ENCODE measurements at places on chromosomes 13 and 19.
A peak's percentile ranks its signal among the peaks of the same experiment; 100 is the strongest.

DNA sequence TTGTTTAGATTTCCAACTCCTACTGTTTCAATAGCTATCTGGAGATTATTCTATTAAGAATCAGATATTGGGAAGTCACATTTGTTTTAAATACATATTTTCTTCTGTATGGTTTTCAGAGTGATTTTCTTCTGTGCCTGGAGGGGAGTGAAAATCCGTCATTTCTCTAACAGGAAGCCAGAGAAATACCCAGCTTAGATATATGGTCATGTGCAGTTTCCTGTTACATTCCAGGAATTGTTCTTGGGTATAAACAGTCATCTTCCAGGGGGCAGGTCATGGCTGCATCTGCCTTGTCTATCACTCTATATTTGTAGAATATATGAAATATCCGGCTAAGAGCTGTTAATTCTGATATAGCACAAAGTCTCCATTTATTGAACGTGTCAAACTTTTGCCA is 77.5 kb upstream of the MIR17HG start:
- DNase-seq = no peak

DNA sequence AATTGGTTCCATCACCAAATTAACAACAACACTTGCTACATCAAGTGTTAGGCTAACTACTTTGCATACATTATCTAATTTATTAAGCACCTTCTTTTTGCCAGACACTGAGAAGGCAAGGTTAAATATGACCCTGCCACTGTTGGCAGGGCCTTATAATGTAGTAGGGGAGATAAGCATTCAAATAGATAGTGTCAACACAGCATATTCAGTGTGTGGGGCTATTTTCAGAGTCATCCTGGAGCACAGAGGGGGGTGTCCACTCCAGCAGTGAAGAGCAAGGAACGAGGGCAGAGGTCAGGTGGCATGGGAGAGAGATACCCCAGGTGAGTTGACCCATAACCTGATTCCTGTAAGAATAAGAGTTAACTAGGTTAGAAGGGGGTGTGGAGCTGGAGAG is 121.6 kb downstream of the COG6 start:
- DNase-seq = no peak

DNA sequence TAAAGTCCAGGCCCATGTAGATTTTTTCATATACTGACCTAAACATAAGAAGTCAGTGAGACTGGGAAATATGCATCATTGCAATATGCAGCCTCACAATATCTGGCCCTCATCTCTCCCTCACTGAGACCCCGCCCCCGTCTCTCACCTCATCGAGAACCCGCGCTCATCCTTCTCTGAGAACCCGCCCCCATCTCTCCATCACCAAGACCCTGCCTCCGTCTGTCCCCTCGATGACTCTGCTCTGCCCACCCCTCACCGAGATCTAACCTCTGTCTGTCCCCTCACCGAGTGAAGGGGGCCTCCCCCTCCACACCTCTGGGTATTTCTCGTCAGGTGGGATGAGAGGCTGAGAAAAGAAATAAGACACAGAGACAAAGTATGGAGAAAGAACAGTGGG is 20.5 kb upstream of the ZNF846 start:
- DNase-seq = no peak

DNA sequence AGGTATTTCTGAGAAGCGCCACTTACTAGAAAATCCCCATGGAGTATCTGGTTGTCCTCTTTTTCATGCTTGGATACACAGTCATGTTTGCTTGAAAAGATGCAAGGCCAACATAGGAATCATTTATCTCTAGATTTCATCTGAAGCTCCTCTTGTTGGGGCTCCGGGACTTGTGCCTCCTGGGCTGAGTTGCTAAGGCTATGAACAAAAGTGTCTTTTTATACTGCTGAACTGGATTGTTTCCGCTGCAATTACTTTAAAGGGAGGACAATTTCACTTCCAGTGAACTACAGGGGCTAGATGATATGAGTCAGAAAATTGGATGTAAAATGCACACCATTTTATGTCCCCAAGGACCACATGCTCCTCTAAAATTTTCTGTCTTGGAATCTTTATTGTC is 114.1 kb downstream of the TNFSF13B start:
- DNase-seq = no peak

- no peak for DNase-seq
Measured at GRCh38 chr13:66359910-66360552, 870.1 kb downstream of the PCDH9 start.

- no peak for DNase-seq
Measured at GRCh38 chr19:35318679-35319448, 10.1 kb upstream of the CD22 start.

DNA sequence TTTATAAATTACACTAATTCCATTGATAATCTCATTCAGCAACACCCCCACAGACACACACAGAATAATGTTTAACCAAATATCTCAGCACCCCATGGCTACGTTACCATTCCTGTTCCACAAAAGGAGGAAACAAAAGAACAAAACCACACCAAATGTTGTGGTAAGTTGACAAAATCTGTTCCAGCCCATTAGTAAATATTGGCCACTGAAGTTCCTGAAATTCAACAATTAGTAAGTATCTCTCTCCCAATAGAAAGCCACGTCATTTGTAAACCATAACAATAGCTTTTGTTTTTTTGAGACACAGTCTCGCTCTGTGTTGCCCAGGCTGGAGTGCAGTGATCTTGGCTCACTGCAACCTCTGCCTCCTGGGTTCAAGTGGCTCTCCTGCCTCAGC is 2.3 kb upstream of the FCAR start:
- DNase-seq = no peak

DNA sequence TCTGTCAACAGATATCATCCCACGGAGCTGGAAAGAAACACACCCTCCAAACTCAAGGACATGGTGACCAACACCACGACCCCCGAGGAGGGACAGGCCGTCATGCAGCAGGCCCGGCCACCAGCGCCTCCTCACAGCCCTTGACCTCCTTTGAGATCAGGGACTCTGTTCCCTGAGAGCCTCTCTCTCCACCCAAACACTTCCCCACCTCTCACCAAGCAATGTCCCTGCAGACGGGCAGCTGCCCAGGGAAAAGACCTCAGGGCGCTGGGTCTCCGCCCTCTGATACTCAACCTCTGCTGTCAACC is 10.0 kb downstream of the SCGB2B2 start:
- no peak for DNase-seq

- no peak for DNase-seq
Measured at GRCh38 chr19:39823686-39824085, 10.3 kb downstream of the DYRK1B start.

DNA sequence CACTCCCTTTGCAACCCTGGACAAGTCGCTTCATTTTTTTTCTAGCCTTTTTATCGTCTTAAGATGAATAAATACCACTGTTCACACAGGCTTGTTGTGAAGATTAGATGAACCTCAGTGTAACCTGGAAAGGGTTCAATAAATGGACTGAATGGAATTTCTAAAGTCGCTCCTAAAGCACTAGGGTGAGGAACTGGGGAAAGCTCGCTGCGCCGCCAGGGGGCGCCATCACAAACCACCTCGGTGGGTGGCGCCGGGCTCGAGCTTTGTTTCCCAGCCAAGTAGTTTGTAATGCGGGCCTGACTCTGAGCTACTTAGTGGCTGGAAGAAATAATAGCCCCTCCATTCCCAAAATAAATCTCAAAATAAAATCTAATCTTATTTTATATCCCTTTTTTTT is 2.2 kb upstream of the CEACAM6 start:
- peak; percentile 31 for DNase-seq

- DNase-seq = peak; percentile 91
Measured at GRCh38 chr19:17496337-17496997, 15.0 kb upstream of the PGLS start.

GRCh38 chr13:97352815-97353214 is 81.2 kb upstream of the RAP2A start:
- no peak for DNase-seq

DNA sequence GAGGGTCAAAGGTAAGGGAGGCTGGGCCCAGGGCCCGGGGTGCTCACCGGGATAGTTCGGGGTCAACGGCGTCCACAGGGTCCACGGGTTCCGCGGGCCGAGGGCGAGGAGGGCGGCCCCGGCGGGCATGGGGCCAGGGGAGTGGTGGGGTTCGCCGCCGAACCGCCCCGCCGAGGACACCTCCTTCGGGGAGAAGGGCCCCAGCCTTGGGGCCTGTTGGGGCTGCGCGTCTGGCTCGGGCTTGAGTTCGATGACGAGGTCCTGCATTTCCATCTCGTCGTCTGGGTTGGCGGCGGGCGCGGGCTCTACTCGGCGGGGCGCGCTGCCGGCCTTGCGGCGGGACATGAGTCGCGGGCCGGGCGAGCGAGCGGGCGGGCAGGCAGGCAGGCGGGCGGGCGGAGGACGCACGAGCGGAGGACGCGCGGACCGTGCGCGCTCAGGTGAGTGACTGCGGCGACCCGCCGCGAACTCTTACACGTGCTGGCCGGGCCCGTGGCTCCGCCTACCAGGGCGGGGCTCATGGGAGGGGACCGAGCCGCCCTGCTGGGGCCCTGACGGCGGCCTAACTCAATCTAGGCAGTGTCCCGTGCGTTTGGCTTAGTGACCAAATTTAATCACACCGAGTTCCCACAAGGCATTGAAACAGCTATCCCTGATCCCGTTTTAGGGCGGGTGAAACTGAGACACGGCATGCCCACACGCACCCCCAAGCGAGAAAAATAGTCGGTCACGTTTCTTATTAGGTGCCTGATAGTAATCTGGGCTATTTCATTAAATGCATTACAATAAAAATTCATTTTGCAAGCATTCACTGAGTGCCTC is at the start of gene ZNF296:
Gene ZNF296, minus strand, starts transcription at position 450 of the 822 bp plus-strand sequence. Its CDS starts 105 bp downstream, at position 345.
- peak; percentile 96 for DNase-seq

DNA sequence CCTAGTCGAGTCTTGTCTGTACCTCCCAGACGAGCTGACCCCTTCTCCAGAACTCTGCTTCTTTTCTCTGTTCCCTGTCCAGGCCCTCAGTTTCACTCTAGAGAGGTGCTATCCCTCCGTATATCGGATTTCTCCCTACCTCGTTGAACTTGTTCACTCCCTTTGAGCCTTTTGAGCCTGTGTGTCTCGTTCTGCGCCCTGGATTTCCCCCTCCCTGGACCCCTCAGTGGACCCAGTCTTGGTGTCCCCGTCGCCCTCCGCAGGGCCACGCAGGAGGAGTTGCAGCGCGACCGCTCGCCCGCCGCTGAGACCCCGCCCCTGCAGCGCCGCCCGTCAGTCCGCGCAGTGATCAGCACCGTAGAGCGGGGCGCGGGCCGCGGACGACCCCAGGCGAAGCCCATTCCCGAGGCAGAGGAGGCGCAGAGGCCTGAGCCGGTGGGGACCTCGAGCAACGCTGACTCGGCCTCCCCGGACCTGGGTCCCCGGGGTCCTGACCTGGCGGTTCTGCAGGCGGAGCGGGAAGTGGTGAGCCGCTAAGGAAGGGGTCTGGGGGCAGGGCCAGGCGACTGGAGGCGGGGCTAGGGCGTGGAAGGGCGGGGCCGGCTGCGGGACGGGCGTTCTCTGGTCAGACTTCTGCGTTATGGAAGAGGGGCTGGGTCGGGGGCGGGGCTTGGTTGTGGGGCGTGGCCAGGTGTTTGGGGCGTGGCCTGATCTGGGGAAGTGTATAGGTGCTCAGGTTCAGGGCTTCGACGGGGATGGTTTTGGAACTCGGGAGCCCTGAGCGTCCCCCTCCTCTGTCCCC is 5.5 kb downstream of the EPS8L1 start:
- DNase-seq = peak; percentile 95

DNA sequence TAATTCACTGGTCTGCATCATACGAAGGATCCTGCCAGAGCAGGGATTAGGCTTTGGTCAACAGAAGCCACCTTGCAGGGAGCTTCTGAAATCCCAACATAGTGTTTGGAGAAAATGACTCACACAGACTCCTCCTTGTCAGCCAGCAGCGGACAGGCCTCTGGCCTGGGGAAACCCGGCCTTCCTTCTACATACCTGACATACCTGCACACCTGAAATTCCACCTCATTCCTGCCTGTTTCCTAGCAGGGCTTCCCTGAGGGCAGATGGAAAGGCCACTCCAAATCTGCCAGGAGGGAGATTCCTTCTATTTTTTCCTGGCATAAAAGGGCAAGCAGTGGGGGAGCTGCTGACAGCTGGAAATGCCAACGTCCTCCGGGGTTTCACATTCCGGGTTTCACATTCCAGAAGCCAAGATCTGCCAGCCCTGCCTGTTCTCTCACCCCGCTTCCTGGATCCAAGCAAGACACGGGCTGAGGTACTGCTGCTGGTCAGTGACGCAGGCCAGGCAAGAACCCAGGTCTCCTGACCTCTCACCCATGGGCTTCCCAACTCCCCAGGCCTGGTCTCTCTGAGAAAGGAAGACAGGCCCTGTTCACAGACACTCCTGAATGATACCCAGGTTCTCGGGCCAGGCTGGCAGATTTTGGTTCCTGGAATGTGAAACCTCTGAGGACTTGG is 18.2 kb upstream of the IGFL1 start:
- DNase-seq = no peak

DNA sequence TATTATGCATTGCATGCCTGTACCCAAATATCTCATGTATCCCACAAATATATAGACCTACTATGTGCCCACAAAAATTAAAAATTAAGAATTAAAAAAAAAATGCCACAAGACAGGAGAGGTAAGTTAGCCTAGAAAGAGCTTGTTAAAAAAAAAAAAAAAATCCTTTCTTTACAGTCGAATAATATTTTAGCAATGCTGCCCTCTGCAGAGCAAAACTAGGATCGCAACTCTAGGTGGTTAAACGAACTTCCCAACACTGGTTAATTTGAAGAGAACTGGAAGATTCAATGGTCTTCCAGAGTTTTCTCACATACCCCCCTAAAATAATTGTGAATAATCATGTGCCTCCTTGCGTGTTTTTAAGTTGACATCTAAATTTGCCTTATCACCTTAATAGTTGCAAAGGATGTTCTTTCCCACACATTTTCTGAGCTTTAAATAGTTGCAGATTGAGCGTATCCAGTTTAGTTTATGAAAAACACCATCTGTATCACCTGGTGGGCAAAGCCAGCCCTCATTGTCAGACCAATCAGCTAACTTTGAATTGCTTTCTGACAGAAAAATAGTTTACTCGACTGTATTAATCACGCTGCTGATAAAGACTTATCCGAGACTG is 47.4 kb upstream of the RCBTB2 start:
- DNase-seq = peak; percentile 23

- DNase-seq = no peak
Measured at GRCh38 chr13:69050696-69051095, 1056.9 kb upstream of the ATXN8OS start.

DNA sequence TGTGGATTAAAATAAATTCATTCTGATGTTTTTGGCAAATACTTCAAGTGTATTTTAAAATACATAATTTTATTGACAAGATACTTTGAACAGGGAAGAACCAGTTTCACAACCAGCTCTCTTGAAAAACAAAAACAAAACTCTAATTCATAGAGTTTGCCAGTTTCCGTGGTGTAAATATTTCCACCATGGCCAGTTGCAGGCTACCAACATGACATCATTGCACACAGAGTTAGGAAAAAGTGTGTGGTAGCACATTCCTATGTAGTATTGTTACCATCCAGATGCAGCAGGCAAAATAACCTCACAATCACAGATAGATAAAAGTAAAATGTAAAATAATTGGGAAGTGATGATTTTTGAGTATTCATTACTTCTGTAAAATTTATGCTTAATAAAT is 7.7 kb upstream of the RNF113B start:
- no peak for DNase-seq

All from HuH-7.5 (cell line).